Stimulated activated naive CD8-positive, alpha-beta T cell treated with anti-CD3 and anti-CD28 coated beads, Interleukin-15, amount 100 ng/mL, for 72 hours (primary cell): ENCODE measurements at places on chromosomes 2 and 18.

GRCh38 chr2:106175086-106175850 is 18.8 kb downstream of the UXS1 start:
- DNase-seq: no peak

DNA sequence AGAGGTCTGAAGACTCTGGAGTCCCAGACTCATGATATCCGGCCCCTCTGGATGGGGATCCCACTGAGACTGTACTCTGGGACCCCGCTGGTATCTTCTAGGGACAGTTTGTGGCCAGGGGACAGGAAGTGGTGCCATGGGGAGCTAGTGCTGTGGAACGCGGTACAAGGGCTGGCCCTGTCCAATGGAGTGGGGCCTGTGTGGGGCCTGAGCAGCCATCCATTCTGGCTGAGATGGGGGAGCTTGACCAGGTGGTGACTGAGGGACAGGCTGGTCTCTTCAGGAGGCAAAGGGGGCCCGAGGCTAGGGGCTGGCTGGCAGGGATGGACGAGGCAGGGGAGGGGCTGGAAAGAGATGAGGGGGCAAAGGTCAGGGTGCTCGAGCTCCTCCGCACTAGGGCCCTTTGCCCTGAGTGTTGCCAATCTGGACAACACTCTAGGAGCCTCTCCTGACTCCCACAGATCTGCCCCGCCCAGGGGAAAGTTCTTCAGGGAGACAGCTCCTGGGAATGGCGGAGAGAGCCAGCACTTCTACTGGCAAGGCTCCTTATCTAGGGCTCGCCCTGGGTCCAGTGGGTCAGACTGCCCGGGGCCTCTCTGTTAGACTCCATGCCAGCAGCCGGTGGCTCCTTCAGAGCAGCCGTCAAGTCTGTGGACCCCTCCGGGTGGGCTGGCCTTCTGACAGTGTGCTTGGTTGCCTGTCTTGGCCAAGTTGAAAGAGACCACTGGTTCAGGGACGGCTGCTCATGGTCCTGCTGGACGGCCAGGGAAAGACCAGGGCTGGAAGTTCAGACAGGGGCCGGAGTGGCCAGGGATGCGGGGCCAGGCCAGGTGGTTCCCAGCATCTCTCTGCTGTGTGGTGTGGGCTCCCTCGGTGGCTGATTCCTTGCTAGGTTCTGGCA is 12.3 kb downstream of the MALL start:
- DNase-seq: no peak

DNA sequence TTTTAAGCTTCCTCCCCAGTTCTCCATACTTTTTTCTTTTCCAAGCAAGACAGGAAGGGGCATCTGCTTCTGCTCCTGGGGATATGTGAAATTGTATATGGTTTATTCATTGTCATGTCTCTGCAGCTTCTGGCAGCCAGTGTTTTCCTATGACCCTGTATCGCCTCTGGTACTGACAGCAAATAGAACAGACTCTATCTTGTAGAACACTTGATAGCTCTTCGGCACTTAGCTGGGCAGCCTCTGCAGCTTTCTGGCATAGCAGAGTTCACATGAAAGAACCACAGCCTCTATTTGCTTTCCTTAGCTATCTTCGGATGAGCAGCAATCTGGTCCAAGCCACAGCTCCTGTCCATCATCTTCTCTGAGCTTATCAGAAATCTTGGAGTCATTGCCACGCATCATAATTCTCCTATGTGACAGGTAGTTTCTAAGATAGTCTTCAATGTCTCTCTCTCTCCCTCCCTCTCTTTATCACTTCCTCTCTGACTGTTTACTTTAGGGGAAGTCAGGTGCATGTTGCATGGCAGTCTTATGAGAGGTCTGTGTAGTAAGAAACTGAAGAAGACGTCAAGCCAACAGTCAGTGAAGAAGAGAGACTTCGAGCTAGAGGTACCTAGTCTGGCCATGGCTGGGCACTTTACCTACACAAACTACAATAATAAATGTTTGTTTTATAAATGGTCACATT is 627.7 kb upstream of the CDH2 start:
- DNase-seq: no peak

- no peak for DNase-seq
Observed at GRCh38 chr2:209808521-209808920, 36.9 kb downstream of the UNC80 start.

GRCh38 chr18:2180586-2180985 is 390.7 kb downstream of the METTL4 start:
- DNase-seq: no peak

DNA sequence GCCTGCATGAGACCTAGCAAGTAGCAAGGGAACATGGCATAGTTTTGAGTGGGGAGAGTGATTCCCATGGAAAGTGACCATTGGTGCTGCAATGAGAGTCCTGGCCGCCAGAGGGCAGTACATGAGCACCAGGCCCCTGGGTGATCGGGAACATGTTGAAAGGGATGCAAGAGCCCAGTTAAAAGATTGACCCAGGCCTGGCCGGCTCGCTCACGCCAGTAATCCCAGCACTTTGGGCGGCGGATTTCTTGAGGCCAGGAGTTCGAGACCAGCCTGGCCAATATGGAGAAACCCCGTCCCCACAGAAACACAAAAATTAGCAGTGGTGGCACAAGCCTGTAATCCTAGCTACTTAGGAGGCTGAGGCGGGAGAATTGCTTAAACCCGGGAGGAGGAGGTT is 22.2 kb downstream of the FAP start:
- peak; percentile 47 for DNase-seq

DNA sequence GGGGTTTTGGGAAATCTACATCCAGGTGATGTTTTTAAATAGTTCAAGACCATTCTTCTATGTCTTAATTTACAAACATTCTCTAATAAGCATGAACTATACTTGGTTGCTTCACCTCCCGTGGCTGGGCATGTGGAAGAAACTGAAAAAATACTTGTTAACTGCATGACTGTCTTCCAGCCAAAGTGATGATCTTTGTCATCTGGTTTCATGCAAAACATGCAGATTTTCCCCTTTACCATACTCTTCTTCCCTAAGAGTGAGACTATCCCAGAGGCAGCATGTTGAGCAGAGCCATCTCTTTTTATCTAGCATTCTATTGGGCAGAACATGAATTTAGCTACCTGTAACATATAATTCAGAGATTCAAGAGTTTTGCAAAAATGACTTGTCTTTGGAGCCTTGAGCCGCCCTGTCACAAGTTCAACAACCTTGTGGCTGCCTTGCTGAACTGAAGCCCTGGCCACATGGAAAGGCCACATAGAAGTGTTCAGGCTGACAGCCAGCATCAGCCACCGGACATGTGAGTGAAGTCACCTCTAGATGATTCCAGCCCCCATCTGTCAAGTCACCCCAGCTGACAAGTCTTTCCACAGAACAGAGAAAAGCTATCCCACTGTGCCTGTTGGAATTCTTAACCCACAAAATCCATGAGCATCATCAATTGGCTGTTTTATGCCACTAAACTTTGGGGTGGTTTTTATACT is 142.8 kb downstream of the ANKRD44 start:
- no peak for DNase-seq

DNA sequence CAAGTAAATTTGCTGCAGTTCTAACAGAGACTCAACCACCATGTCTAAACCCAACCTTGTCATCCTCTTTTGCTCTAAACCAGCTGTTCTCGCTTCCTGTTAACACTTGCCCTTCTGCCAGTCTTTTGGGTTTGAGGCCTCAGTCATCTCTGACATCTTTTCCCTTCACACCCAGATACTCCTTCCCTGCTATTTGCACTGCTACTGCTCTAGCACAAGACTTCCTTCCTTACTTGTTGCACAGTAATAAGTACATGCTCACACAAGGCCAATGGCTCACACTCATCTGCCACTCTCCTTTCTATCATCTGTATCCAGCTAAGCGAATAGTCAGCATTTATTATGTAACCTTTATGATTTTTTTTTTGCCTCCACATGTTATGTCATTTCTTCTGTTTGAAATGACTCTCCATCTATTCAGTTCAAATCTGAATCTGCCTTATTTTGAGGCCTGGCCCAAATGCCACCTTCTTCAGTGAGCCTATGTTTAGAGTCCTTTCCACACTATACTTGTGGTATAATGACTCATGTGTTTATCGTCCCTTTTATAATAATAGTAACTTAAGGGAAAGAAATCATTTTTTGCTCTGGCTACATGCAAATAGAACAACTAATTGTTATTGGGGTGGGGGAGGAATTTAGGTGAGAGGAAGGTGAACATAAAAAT is 22.5 kb upstream of the CDKL4 start:
- no peak for DNase-seq

- DNase-seq: no peak
Observed at GRCh38 chr2:95350774-95351597, 51.5 kb upstream of the FAHD2A start.

DNA sequence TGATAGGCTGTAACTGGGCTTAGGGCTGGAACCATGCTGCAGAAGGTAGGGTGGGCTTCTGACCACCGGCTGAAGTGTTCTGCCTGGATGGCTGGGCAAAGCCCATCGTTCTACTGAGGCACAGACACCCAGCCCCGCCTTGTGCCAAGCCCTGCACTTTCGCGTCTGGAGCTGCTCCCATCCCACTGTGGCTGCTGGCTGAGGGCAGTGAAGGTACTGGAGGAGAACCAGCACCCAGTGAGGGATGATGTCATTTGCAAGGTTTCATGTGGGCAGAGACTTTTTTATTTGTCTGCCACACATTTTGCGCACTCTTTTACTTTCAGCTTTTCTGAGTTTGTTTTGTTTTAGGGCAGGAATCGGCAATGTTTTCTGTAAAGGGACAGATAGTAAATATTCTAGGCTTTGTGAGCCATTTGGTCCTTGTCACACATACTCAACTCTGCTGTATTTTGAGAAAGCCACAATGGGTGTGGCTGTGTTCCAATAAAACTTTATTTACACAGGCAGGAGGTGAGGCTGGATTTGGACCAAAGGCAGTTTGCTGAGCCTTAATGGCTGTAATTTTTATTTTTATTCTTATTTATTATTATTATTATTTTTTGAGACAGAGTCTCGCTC is 85.6 kb downstream of the ASB1 start:
- DNase-seq: no peak

GRCh38 chr2:181563101-181563692 is 93.7 kb downstream of the CERKL start:
- DNase-seq: no peak

DNA sequence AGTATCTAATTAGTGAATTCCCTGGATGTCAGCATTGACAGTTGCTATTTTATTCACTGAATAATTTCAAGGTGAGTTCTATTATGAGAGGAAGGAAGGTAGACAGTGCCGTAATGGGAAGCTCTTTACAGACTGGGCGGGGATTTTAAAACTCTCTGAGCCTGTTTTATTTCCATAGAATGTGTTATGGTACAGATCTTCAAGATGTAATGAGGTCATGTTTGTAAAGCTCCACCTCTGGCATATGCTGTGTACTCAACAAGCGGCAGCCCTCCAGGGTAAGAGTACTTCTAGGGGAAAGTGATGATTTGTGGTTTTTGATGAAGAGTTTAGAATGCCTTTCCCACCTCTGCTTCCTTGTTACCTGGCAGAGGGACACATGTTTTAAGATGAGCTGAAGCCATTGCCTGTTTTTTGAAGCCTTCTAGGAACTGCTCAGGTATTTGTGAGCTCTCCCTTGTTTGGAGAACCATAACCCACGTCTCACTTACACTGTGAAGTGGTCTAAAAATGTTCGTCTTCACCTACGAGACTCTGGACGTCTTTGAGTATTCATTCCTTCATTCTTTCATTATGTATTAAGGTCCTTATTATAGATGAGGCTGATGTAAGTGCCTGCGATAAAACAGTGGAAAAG is 251.2 kb downstream of the PTGR3 start:
- DNase-seq: no peak
